ENCODE measurements at places on chromosomes 11 and 22. TPM values are rescaled to one million over a fixed set of nuclear protein-coding genes. Genes with fewer than 3 reads are reported as not detected.

- H3K4me3 ChIP-seq, result no peak overlapping the region
- H3K27me3 ChIP-seq, result peaks cover 63% of the 10 kb centered on the region
- H3K36me3 ChIP-seq, result peaks cover 3% of the 10 kb centered on the region
- no peak for DNase-seq
Measured at GRCh38 chr22:36211237-36211861, 9.7 kb upstream of the APOL4 start.

DNA sequence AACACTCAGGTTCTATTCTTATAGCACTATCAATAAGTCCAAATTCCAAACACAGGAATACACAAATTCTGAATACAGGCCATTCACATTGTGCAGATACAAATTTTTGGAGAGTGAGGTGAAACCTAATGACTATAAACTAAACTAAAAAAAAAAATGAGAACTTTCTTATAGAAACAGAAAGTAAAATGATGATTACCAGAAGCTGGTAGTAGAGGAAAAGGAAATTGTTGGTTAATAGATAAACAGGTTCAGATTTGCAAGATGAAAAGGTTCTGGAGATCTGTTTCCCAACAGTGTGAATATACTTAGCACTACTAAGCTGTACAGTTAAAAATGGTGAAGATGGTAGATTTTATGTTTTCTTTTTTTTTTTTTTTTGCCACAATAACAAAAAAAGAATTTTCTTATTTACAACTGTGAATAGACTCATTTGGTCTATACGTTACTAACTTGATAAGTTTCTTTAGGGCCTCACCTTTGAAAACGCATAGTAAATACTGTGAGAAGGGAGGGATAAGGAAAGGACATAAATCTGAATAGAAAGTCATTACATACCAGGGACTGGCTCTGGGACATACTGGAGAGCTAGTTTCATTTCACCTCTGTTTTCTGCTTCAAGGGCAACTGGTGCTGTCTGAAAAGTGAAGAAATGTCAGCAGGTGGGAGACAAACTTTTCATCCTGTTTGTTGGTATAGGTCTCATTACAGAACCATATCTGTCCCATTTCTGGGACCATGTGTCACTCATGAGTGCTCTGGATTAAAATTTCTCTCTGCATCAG lies 14.2 kb upstream of the CCDC89 start:
- H3K4me1 ChIP-seq, result peaks cover 22% of the 10 kb centered on the region
- peak overlapping the region; percentile 52 for H3K4me3 ChIP-seq
- no peaks in the 10 kb centered on the region for H3K27me3 ChIP-seq
- peaks cover 4% of the 10 kb centered on the region for H3K36me3 ChIP-seq

DNA sequence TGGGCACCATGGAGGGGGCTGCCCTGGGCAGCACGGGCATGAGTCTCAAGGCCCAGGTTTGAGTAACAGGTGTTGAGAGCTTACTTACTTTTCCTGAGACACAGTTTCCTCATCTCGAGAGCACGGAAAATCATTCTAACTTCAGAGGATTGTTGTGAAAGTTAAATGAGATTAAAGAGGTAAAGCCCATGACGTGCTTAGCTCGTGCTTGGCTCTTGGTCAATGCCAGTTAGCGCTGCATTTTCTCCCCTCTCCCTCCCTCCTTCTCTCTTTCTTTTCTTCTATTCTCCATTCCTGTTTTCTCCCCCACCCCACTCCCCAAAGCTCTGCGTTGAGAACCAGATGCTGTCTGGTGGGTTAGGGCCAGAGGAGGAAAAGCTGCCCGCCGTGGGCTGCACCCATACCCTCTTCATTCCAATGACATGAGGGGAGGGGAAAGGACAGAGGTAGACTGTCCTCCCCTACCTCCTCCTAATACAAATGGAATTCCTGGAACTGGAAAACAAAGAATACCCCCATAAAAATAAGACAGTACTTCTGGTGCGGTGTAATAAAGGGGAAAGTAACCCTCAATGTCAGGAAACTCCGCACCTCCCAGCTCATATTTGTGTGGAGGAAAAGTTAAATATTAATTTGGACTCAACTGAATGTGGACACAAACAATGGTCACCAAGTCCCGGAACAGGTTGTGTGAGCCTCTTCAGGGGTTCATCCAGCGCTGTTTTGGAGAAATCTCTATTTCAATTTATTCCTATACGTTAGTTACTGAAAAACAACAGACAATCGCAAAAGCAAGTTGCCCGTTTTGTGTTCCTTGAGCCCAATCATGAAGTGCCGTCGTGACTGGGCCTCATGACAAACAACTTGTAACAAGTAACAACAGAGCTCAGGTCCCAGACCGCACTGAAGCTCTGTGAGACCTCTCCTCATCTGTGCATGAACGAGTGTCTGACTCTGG lies 54.8 kb upstream of the B3GAT1 start:
- peaks cover 65% of the 10 kb centered on the region for H3K27me3 ChIP-seq
- H3K4me3 ChIP-seq, result no peak overlapping the region
- peaks cover 2% of the 10 kb centered on the region for H3K36me3 ChIP-seq
- H3K27ac ChIP-seq, result no peak overlapping the region

- H3K36me3 ChIP-seq, result peaks cover 6% of the 10 kb centered on the region
- peaks cover 13% of the 10 kb centered on the region for H3K27me3 ChIP-seq
- no peak for DNase-seq
- H3K4me1 ChIP-seq, result peaks cover 5% of the 10 kb centered on the region
- no peak overlapping the region for H3K4me3 ChIP-seq
Measured at GRCh38 chr11:76185931-76186401, 20.3 kb downstream of the WNT11 start.

DNA sequence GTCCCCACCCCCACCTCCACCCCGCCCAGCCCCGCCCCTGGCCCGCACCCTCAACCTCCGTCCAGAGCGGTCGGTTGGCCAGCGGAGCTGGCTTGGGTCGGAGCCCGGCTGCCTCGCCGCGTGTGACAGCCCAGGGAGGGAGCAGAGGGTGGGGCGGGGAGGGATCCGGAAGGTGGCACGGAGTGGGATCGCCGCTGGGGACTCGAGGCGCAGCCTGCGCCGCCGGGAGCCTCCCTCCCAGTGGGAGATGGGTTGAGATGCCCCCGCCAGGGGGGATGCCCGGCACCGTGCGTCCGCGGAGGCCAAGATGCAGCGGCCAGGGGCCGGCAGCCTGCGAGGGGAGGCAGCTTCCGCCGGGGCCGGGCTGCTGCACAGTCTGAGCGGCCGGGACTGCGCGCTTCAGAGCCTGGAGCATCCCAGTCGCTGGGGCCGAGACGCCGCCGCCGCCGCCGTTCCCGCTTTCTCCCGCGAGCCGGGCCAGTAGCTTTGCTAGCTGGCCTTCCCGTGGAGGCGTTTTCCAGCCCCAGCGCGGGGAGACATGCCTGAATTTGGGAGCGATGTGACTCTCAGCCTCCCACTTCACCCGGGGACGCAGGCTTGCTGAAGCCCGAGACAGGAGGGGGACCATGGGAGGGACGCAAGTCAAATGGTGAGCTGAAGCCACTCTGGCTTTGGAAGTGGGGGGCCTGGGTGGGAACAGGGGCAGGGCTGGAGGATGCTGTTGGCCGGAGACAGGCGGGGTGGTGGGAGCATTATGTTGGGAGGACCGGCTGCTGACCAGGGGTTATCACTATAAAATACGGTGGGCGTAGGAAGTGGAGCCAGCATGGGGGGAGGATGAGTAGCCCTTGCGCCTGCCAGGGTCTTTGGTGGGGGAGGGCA lies 40.2 kb downstream of the DIXDC1 start:
- no peak overlapping the region for H3K27ac ChIP-seq
- peak overlapping the region; percentile 84 for H3K4me3 ChIP-seq
- peaks cover 30% of the 10 kb centered on the region for H3K27me3 ChIP-seq
- no peak for DNase-seq
- H3K36me3 ChIP-seq, result peaks cover 3% of the 10 kb centered on the region
- H3K4me1 ChIP-seq, result peaks cover 17% of the 10 kb centered on the region

DNA sequence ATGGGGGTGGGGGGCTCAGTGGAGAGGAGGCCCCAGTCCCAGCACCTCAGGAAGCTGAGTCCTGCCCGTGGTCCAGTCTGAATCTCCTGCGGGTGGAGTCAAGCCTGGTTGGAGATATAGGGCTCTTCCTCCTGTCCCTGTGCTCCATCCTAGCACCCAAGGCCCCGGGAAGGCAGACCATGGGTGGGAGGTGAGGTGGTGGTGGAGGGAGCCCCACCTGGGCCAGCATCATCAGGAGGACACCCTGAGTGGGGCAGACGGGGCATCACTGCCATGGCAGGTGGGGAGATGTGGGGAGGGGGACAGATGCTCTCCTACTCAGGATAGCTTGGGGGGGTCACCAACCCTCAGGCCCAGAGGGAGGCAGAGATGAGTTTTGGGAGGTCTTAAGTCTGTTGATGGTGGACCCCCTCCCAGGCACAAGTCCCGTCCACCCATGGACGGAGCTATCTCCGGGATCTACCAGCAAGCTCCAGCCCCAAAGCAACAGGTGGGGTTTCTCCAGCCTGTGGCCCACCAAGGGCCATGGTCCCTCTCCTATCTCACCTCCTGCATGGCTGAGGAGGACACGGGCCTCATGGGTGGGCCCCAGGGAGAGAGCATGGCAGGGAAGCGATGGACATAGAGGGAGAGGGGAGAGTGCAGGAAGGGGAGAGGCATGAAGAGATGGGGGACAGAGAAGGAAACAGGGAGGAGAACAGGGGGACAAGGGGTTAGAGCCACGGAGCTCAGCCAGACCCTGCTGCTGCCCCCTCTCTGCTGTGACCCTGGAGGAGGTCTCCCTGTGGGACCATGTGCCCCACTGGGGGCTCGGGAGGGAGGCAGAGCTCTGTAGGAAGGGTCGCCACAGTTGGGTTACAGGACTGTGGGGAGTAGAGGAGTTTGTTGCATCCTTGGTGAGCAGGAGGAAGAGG lies 1.3 kb downstream of the MRGPRE start:
- no peak overlapping the region for H3K27ac ChIP-seq
- no peaks in the 10 kb centered on the region for H3K36me3 ChIP-seq
- H3K4me1 ChIP-seq, result no peaks in the 10 kb centered on the region
- no peak for DNase-seq
- peaks cover 23% of the 10 kb centered on the region for H3K27me3 ChIP-seq

GSTT2B gene
- total RNA-seq, result not detected

LARGE1 gene
- total RNA-seq, result 2.1 TPM

ADAMTS8 gene
- not detected for total RNA-seq

BRMS1 gene
- total RNA-seq, result 44.3 TPM

ACCS gene
- total RNA-seq, result 22.2 TPM
